ENCODE measurements at places on chromosomes 5 and 9.
A peak's percentile ranks its signal among the peaks of the same experiment; 100 is the strongest.

GRCh38 chr5:136007271-136007670 lies 21.5 kb upstream of the TGFBI start:
- DNase-seq: no peak

DNA sequence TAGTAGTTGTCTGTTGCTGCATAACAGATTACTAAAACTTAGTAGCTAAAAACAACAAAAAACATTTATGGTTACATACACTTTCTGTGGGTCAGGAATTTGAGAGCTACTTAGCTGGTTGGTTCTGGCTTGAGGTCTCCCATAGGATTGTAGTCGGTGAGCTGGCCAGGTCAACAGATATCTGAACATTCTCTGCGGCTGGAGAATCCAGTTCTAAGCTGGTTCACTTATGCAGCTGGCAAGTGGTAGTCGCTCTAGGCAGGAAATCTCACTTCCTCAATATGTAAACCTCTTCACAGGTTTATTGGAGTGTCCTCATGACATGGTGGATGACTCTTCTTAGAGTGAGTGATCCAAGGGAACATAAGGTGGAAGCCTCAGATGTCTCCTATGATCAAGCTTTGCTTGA lies 65.7 kb upstream of the TNFAIP8 start:
- no peak for DNase-seq

GRCh38 chr5:177456976-177457851 lies 10.6 kb downstream of the PRR7 start:
- DNase-seq: peak; percentile 73

- no peak for DNase-seq
Observed at GRCh38 chr5:149936044-149936699, 8.4 kb downstream of the PDE6A start.

GRCh38 chr9:124274738-124275137 lies 17.0 kb downstream of the NEK6 start:
- no peak for DNase-seq

GRCh38 chr9:123964761-123965160 lies 34.8 kb upstream of the DENND1A start:
- no peak for DNase-seq

DNA sequence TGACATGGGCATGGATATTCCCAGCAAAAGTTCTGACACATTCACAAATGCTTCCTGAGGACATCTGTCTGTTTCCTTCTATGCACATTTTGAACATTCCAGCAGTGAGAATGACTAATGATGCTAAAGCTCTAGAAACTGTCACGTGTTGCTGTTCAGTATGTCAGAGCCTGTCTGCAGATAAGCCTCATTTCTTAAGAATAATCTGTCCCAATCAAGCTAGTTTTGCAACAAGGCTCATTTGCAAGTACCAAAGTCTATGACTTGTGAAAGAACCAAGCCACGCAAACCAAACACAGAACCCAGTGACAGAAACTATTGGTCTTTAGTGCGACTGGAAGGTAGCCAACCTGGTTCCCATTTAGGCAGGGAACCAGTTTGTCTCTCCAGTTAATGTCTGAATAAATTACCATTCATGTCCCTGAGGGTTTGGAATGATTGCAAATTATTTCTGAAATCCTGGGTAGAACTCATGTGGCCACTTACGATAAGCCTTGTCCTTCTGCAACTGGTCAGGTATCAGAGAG lies 178.5 kb downstream of the C9orf152 start:
- no peak for DNase-seq

DNA sequence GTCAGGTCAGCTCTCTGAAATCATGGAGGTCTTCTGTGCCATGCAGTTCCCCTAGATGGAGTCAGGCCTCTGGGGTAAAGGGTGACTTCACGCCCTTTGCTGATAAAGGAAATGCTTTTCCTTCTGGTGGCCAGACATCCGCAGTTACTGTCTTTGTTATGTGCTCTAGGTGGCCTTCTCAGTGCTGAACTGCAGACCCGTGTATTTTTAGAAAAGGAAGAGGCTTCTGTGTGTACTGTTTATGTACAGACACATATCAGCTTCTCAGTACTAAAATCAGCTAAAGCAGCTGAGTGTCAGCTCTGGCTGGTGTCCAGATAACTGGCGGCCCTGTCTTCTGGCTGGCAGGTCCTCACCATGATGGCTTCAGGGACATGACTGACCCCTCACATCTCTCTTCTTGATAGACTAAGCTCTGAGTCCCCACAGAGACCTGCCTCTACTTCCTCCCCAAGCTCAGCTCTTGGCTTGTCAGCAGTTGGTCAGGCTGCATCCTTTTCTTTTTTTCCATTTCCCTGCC lies 75.3 kb downstream of the ARHGAP26 start:
- DNase-seq: no peak

DNA sequence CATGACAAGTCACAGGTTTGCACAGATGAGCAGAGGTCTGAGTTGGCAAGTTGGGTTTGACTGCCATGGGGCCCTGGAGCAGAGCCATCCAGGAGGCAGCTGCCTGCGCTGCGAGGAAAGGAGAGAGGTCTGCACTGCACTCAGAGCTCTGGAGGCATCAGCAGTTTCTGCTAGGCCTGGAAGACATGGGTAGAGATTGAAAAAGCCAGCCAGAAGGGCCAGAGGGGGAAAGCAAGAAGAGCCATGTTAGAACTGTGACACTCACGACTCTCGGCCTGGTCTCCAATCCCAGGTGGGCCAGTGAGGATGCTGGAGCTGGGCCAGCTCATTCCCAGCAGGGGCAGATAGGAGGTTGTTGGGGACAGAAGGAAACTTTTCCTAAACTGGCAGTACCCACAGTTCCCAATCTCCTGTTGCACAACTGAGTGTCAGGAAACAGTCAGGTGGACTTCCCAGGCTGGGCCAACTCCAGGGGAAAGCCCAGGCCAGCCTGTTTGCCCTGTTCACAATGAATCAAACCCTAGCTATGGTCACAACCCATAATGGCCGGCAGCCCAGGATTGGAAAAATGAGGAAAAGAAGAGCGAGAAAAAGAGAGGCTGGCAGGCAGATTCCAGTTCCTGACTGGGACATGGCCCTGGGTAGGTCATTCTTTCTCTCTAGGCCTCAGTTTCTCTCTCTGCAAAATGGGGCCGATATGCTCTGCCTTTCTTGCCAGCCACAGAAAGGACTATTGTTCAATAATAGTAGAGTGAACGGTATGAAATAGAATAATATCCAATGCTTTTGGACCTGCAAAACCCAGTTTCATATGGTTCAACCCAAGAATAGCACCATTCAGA lies 7.8 kb upstream of the ORM1 start:
- DNase-seq: no peak

DNA sequence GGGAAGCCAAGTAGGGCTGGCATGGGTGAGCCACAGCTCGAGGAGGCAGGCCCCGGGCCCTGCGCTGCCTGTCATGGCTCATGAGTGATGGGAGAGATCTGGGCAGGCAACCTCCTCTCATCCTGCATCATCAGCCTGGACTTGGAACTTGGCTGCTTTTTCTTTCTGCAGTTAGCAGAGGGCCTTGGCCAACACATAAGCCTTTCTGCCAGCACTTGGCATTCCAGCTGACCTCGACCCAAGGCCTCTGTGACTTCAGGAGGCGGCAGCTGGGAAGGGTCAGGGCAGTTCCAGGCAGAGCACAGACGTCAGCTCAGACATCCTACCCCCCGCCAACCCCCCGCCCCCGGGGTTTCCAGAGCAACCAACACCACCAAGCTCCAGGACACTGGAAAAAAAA lies 7.6 kb downstream of the S1PR3 start:
- DNase-seq: no peak

DNA sequence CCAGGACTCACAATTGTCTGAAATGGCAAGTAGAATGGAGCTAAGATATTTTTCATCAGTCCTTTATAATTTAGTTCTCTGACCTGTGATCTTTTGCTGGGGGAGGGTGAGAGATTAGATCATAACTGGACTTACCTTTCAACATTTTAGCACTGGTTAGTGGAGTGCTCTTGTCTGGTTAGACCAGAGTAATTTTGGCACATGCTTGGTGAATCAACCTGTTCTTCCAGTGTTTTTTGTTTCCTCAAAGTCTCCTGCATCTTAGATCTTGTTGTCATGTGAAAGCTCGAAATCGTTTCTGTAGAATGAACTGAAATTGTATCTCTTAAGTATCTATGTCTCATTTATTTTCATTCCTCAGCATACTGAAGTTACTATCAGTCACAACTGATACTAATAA lies 122.4 kb downstream of the TLE4 start:
- no peak for DNase-seq

DNA sequence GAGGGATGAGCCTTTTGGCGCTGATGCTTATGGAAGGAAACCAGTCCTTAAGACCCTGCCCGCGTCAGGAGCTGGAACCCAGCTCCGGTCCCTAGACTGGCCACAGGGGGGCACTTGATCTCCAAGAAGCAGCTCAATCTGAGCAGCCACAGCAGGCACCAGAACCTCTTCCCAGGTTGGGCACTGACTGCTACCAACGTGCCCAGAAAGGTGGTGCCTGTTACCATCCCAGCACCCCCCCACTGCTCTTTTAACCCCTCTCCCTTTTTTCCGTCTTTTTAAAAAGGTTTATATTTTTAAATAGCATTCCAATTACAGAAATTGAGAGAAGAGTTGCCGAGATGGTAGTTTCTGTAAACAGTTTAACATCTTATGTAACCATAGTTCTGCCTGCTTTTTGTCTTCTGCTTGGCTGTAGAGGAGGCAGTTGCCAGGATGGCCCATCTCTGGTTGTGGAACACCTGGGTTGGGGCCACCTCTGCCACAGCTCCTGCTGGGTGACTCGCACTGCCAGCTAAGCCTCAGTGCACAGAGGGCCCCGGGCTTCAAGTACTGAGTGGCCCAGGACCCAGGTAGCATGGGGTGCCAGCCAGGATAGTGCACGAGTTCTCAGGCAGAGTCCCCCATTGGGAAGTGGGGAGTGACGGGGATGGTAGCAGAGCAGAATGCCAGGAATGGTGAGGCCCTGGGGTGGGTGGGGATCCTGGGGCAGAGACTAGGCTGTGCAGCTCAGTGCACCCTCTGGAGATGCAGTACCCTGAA lies 62.8 kb downstream of the PFDN1 start:
- peak; percentile 6 for DNase-seq

GRCh38 chr9:80467632-80468031 lies 895.9 kb downstream of the TLE4 start:
- DNase-seq: no peak

GRCh38 chr5:165630261-165630778 lies 2124.9 kb downstream of the MAT2B start:
- DNase-seq: peak; percentile 14

GRCh38 chr5:171978016-171978415 lies 28.4 kb downstream of the FBXW11 start:
- DNase-seq: no peak

DNA sequence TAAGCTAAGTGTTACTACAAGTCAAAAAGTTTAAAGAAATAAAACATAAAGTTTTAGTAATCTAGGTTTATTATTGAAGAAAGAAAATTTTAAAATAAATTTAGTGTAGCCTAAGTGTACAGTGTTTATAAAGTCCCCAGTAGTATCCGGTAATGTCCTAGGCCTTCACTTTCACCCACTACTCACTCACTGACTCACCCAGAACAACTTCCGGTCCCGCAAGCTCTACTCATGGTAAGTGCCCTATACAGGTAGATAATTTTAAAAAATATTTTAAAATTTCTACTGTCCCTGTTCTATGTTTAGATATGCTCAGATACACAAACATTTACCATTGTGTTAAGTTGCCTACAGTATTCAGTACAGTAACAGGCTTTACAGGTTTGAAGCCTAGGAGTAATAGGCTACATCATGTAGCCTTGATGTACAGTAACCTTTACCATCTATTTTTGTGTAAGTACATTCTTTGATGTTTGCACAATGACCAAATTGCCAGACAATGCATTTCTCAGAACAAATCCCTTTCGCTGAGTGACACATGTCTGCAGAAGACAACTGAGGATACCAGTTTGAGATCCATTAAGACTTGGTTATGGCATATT lies 253.6 kb downstream of the TRIM32 start:
- no peak for DNase-seq

- DNase-seq: peak; percentile 53
Observed at GRCh38 chr5:90866333-90866732, 307.7 kb downstream of the ADGRV1 start.

DNA sequence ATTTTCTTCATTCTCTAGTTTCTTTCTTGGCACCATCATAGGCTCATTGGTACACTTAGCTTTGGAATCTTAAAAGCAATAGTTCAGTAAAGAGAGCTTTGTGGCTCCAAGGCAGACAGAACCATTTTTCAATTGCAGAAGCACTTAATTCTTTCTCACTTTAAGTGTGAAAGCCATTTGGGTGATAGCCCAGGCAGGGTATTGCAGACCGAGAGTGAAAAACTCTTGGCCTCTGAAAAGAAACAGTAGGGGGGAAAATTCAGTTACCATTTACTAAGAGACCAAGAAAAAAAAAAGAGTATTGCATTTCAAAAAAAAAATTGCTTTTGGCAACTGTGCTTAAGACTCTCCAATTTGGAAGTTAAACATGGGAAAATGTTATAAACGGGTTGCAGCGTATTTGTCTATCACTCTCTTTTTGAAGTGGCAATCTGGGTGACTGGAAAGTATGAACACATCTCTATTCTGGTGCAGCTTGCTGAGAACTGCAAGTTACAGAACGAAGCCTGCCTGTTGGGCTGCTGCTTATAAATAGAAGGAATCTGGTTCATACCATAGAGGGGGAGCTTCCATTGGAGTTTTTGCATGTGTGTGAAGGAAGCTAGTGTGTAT lies 170.5 kb downstream of the TLE4 start:
- DNase-seq: no peak

DNA sequence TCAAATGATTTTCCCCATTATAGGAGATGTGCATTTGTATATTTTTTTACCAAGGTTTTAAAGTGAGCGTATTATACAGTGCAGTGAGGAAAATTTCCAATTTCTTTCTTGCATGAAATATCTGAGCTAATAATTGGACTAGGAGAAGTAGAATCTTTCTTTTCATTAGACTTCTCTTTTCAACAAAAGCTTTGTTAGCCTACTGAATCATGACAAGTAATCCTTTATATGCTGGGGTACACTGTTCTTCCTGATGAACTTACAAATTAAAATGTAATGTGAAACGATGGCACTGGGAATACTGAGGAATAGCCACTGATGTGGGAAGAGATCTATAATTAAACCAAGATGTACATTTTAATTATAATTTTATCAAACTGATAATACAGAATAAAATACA lies 829.6 kb downstream of the PTPRD start:
- no peak for DNase-seq

DNA sequence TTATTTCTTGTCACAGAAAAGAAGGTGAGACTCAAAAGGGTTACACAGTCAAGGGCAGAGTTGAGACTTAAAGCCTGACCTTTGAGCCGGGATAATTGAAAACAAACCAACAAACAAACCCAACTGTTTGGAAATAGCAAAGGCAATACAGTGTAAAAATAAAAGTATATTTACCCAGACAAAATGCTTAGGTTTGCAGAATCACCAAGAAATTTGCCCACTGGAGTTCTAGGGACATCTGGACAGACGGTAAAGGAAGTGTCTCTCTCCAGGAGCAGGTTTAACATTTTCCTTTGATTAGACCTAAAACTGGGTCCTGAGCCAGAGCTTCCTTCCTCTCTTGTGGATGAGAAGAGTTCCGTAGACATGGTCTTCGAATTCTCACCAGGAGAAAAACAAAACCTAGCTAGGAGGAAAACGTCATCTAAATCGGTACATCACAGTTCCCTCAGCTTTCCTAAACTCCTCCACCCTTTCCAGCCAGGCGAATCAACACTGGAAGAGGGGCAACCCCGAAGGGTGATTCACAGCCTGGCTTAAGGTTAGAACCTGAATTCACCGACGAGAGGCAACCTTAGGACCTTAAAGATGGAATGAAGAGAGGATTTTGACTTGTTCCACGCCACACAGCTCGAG lies 673 bp downstream of the CDC25C start:
- DNase-seq: no peak

Measured in NCI-H1694 treated with DMSO at 0.1 percent for 48 hours (cell line).